ENCODE measurements at places on chromosomes 5 and 9.

- no peak for DNase-seq
Measured at GRCh38 chr5:135834639-135835529, at the start of gene SLC25A48. Gene SLC25A48 (plus strand): TSS chr5:135834663. CDS start chr5:135834848, 185 bp downstream.

DNA sequence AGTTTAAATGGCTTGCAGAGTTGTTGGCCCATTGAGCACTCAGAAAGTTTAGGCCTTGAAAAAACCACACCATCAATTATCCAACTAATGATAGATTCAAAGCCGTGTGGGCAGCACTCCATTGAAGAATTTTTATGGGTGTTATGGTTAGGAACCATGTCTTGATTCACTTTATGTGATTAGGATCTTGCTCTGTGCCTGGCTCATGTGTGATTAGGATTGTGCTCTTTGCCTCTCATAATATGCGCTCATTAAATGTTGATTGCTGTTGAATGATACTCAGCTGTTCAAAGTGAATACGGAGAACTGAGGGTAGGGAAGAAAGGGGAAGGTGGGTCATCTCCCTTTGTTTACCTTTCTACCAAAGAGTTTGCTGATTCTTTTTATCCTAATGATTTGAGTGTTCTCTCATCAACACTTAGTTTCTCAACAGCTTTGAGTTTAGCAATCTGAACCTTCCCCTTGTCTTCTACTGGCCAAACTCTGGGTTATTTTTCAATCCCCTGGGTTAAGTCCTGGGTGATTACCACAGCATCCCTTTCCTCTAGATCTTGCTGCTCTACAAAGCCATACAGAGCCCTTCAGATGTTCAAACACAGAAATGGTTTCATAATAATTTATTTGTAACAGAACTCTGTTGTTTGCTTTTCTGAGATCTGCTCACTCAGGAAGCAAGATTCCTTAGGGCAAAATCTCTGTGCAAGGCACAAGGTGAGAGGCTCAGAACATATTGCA, 668.8 kb upstream of the RGMB start:
- no peak for DNase-seq

- DNase-seq: peak; percentile 40
Measured at GRCh38 chr9:136686794-136687711, at the start of gene AGPAT2. Gene AGPAT2 (minus strand): TSS chr9:136687457. CDS start chr9:136687357, 100 bp downstream.

DNA sequence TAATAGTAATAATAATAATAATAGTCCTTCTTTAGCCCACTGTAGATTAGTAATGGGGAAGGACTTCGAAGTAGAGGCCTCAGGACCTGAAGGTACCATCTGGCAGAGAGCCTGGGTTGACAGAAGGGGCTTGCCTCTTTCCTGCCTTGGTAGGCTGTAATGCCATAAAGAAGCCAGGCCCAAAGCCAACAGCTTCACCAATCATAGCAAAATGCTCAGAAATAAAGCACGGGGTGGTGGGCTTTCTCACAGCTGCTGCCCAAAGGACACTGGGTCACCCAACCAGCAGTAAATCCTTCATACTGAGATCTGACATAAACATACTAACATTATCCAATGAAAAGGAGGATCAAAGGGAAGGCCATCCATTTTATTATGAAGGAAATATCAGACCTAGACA, 70.7 kb downstream of the SUSD1 start:
- no peak for DNase-seq

DNA sequence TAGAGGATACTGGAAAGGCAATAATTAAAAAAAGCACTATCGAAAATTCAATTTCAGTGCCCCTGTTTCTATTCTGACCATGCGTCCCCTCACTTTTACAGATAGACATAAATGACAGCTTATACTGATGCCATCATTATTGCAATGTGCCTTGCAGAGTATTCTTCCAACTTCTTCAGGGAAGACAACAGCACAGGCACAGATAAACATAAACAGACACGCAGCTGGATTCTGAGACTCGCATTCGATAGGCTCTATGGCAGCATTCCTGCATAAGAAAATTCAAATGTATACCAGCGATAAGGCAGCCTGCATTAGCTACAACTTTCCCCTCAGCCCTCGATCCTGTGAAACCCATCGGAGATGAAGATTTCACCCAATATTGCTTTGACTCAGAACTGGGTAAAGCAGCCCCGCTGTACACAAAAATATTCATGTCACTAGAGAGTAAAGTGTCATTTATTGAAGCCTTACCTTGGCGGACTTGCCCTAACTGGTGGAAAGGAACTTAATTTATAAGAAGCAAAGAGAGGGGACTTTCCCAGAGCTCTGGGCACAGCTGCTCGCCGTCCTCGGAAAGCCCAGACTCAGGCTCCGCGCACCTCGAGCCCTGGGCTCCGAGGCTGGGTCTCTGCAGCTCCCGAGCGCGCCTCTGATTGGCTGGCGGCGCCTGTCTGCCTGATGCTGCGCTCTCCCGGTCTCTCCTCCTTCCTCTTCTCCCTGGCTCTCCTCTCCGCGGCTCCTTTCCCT, at the start of gene CDH18:
Gene CDH18, minus strand, starts transcription at position 589 of the 750 bp plus-strand sequence. CDS start 149,214 bp downstream, outside the sequence.
- no peak for DNase-seq
